HCEC 1CT (cell line): ENCODE measurements at places on chromosomes 2 and 18.

- no peak for DNase-seq
Measured at GRCh38 chr2:24485197-24485596, 5.9 kb upstream of the NCOA1 start.

GRCh38 chr18:23588836-23589560, 2.7 kb upstream of the NPC1 start:
- no peak for DNase-seq

DNA sequence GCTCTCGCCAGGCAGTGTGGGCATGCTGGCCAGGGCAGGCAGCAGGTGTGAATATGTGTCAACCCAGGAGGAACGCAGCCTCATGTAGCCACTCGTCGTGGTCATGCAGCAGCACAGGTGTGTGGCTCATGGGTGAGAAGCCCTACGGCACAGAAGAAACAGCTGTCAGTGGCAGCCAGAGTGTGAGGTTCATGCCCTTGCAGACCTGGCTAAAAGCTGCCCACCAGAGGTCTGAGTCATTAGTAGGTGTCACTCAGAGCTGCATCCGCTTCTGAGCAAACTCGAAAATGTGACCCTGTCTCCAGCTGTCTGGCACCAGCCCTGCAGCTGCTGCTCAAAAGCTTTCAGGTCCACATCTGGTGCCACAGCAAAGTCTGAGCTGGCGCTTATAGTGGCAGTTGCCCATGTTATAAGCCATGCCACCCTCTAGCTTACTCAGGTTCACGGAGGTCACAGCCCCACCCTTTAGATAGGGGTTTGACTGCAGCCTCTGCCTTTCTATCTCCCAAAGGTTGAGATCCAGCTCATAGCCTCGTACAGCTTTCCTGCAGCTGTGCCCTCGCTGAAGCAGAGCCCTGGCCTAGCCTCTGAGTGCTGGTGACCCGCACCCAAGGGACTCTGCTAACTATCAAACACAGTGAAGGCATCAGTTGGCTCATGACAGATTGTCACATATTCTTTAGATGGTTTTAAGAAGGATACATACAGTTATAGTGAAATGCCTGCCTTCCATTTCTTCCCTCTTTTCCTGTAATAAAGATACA, 195.0 kb downstream of the CCDC102B start:
- DNase-seq, result no peak

GRCh38 chr2:25275575-25275965, 66.2 kb downstream of the DNMT3A start:
- DNase-seq, result no peak
